ENCODE measurements at places on chromosomes 11 and 22.

DNA sequence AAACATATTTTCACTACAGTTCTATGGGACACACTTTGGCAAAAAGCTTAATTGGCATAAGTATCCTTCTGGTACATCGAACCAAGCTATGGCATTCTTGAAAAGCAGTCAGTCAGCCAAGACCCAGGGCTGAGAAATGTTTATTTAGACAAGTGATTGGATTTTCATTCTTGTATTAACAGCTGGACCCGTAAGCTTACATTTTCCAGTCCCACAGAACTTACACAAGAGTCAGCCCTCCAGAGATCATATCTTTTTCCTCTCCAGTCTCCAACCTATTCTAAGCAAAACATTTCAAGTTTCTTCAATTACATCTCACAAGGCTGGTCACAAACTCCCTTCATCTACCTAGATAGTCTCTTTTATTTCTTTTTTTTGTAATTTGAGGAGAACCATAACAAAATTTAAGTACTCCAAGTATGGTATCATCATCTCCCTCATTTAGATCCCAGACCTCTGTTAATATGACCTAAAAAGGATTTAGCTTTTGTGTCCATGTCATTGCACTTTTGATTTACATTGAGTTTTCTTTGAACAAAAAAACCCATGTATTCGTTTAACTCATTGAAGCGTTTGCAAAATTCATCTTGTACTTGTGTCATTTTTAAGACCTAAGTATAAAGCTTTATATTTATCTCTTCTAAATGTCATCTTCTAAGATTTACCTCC is 67.9 kb upstream of the GRK3 start:
- no peak for DNase-seq

- no peak for DNase-seq
These were observed 35.5 kb upstream of the SYT13 start for GRCh38 chr11:45321669-45322068.

DNA sequence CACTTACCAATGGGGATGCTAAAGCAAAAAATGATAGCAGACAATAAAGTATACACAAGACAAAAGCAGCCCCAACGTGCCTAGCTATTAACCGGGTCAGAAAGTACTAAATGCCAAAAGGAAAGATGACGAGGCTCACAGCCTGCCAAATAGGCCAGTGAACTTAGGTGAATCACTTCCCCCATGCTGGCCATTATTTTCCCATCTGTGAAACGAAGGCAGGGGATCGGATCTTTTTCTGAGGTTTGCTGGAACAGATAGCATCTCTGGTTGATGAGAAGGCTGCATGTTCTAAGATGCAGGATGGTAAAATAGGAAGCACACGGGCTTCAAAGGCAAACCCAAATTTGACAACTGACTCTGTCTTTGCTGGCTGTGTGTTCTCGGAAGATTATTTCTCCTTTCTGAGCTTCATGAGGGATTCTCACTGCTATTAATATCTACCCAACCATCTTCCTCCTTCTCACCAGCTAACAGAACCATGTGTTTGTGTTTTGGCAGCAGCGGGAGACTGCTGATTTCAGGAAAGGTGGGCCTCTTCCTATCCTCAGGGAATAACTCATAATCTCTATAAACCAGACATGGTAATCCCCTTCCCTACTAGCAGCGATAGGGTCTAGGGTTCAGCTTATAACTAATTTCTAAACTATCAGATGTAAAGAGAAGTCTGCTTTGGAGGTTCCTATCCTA is 390.7 kb downstream of the LARGE1 start:
- DNase-seq = no peak

DNA sequence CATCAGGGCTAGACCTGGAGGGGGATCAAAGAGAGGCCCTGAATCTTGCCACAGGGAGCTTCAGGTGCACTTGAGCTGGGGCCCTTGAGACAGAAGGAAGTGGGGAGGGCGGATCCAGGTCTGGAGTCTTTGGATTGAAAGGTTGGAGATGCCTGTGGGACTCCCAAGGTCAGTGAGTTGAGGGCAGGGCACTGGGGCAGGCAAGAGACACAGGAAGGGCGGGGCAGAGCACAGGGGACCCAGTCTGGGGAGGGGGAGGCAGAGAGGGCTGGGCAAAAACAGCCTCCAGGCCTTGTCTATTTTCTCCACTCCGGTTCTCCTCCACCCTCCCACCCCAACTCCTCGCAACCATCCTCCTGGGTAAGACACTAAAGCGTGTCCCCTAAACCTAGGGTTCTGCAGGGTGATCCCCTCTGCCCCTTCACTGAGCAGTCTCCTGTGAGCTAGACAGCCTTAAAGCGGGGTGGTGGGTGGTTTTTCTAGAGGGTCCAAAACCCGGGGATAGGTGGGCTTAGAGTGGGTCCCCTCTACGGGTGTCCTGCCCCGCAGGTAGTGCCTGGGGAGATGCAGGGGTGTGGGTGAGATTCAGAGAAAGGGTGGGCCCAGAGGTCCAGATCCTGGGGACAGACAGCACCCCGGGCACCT is 38.6 kb upstream of the CELSR1 start:
- peak; percentile 74 for DNase-seq

DNA sequence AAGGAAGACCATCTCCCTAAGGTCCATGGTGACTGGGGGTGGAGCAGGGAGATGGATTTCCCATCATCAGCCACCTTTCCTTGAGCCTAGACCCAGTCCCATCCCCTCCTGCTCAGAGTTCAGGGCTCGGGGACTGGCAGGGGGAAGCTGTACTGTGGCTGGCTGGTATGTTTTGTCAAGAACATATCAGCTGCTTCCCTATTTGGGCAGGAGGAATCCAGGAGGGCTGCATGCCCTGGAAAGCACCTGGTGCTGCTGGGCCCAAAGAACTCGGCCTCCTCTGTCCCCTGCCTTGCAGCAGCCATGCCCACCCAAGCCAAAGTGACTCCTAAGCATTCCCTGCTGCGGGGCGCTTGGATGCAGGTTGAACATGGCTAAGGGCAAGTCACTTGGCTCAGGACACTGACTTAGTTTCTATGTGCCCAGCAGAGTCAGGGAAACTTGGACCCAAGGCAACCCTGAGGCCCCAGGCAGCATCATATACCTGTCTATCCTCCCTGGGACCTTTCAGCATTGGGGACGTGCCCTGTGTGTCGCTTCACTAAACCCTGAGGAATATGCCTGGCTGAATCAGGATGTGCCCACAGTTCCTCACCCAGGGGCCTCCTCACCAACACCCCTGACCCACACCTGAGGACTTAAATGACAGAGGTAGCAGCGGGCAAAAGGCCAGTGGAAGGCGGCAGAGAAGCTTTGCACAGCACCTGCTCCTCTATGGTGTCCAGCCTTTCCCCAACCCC is 43.1 kb downstream of the BUD13 start:
- DNase-seq = no peak

GRCh38 chr11:92751594-92751993 is 217.9 kb upstream of the MTNR1B start:
- no peak for DNase-seq

Measured in transverse colon (tissue), 4 donors.